Thoracic aorta (tissue), 2 donors: ENCODE measurements at places on chromosomes 11 and 22. TPM values are rescaled to one million over a fixed set of nuclear protein-coding genes. Genes with fewer than 3 reads are reported as not detected.

The SLC22A8 gene
- total RNA-seq, result not detected

The TMEM45B gene
- not detected for total RNA-seq

The LRRC32 gene
- total RNA-seq, result 214 TPM

The TKFC gene
- 22.5 TPM for total RNA-seq

The EMID1 gene
- not detected for total RNA-seq

DNA sequence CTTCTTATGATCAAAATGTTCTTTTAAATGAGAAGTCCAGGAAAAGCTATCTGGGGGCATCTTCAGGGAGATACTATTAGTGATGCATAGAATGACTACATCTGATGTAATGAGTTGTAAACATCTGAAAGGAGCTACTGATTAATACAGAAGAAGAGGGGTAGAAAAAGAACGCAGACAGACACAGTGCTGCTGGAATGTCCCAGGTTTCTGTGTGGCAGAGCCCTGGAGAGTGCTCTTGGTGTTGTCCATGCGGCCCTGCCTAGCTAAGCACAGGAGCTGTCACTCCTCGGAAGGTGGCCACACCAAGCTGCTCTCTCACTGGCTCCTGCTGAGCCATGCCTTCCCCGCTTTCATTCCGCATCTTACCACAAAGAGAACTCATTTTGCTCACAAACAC lies 768.8 kb downstream of the OPCML start:
- DNase-seq, result no peak

DNA sequence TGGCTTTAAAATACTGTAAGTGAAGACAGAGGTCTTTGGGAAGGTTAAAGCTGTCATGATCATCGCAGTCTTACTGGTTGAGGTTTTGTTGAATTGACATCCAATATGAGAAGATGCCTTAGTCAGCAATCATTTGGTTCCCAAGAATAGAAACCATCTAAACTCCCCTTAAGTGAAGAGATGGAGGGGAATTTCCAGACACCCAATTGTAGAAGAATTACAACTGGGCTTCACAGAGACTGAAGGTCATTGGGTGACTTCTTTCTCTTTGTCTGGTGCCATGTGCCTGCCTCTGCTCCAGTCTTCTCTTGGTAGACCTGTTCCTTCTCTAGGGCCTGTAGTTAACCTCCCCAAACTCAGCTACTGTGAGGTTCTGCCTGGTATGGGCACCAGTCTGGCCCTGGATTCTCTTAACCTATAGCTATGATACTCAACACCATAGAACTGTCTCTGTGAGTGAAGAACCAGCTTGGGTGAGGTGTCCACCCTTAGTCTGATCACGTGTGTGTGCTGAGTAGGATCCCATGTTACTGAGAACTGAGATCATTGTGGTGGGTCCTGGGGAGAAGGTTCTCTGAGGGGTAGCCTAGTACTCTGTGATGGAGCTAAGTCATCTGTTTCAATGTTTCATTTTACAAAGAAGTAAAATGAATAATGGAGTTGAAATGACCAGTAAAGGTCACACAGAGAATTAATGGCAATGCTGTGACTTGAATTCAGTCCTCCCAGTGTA lies 182.5 kb downstream of the CSNK2A3 start:
- DNase-seq, result no peak

DNA sequence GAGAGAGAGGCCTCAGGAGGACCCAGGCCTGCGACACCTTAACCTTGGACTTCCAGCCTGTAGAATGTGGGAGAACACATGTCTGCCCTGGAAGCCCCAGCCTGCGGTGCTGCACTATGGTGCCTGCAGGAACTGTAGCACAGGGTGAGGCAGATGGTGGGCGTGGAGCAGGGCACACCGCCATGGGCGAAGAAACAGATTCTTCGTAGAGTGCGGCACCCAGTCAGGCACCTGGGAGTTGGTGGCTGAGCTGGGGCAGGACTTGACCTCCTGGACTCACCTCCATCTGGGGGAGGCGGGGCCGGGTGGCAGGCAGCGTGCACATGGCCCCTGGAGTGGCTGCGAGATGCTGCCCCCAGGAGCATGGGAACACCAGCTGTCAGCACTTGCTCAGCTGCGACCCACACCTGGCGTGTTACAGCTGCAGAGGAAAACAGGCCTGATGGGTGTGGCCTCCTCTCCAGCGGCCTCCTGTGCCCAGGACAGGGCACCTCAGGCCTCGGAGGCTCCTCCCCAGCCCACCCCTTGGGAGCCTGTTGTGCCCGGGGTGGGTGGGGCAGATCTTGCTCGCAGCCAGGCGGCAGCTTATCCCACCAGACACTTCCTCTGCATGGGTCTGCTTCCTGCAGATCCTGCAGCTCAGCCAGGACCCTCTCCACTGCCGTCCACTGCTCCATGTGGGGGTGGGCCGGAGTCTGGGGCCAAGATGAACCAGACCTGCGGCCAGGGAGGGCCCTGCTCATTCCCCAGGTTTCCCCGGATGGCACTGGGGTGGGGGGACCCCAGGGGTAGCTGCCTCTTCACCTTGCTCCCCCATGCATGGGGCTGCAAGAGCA lies 80.4 kb downstream of the MYEOV start:
- DNase-seq, result no peak

DNA sequence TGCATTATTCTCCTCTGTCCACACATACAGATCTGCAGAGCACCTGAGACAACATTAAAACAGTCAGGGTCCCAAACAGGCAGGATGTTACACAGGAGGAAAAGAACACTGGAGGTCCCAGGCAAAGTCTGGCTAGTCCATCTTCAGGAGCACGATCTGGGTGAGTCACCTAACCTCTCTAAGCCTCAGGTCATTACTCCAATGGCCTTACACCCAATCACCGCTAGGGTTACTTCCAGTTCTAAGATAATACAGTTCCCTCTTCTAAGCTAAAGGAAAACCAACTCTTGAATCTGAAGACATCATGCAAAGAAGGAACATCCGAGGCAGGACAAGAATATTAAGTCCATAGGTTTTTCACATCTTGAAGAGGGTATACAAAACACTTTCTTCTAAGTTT lies 24.5 kb downstream of the ASCC2 start:
- no peak for DNase-seq

DNA sequence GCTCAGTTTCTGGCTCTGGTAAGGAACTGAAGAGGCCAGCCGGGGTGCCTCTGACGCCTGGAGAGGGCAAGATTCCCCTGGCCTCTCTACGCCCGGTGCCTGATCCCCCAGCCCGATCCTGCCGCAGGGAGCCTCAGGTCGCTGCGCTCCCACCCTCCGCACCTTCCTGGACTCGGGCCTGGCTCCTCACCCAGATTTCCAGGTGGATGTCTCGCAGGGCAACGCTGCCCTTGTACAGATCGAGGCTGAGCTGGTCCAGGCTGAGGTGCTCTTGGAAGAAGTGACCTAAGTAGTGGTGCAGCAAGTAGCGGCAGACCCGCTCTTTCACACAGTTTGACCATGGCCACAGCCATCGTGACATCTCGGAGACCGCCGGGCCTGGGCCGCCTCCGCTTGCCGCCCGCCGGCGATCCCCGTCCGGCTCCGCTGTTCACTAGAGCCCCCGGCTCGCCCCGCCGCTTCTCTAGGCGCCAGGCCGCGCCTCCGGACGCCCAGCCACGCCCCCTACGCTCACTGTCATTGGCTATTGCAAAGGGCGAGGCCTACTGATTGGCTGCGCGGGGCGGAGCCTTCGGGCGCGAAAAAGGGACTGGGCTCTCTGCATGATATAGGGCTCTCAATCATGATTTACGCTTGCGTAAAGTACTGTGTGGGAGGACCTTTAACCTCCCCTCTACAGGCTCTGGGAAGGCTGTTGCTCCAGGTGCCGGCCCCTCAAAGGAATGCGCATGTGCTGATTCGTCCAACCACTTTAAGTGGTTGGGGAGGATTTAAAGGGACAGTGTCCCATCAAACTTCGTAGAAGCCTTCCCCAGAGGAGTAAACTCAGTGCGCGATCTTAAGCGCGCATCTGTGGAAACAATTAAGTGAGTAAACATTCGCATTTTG lies at the start of gene ATG2A:
Gene ATG2A (minus strand): TSS at position 435 of the 888 bp plus-strand sequence. CDS start 74 bp downstream, at position 361.
- DNase-seq, result peak; percentile 99

GRCh38 chr22:47623066-47623762 lies 860.8 kb downstream of the TBC1D22A start:
- DNase-seq, result no peak

- no peak for DNase-seq
Measured at GRCh38 chr11:65084598-65085375, 765 bp downstream of the ZFPL1 start.

GRCh38 chr11:46369458-46370152 lies 11.9 kb upstream of the MDK start:
- no peak for DNase-seq

DNA sequence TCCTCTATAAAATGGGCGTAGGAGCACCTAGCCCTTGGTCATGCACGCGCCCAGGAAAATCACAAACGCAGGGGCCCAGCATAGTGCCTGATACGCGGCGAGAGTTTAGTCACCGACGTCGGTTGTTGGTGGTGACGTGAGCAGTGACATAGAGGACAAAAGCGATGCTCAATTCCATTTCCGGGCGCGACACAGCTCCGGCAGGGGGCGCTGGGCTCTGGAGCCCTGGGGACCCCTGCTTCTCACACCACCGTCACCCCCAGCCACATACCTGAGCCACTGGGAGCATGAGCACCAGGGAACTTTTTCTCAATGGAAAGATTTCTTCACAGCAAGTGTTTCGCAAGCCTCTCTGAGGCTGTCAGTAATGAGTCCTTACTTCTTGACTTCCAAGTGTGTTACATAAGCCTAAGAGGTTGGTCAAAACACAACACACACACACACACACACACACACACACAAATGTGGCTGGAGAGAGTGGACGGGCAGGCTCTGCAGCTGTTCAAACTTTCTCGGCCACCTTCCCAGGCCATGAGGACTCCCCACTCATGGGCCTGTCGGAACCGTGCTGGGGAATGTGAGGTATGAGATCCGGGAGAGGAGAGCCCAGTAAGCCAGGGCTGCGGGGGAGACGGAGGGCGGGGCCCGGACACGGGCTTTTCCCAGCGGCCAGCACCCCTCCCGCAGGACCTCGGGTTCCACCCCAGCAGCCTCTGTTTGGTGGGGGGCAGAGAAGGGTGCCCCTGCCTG lies 36.9 kb upstream of the LINC01488 start:
- DNase-seq, result peak; percentile 10

- no peak for DNase-seq
Measured at GRCh38 chr11:123839131-123839530, 33.0 kb upstream of the OR6M1 start.

- DNase-seq, result no peak
Measured at GRCh38 chr11:1869427-1870325, 16.8 kb downstream of the LSP1 start.

DNA sequence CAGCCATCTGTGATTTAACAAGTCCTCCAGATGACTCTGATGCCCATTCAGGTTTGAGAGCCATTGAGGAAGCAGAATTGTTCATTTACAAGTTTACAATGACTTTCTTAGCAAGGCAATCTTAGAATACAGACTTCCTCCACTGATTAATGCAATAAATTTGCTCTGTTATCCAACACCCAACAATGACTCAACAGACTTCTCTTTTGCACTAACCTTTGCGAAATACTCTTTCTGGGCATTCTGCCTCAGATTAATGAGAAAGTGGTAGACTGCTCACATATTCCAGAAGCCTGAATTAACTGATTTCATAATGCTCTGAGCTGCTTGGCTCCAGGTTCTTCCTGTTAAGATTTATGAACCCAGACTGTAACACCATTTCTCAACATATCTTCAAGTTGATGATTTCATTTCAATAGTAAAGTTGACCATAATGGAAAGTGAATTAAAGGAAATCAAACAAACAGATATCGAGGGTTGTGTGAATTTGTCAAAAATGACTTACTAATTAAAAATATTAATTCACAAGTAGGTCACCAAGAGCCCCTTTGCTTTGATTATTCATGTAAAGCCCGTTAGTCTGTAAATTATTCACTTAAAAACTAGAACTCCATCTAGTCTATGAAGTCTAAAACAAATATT lies 70.5 kb upstream of the BLID start:
- no peak for DNase-seq

- DNase-seq, result no peak
Measured at GRCh38 chr11:100830978-100831732, 144.1 kb downstream of the ARHGAP42 start.

GRCh38 chr11:2088284-2088683 lies 50.9 kb downstream of the IGF2 start:
- DNase-seq, result no peak

DNA sequence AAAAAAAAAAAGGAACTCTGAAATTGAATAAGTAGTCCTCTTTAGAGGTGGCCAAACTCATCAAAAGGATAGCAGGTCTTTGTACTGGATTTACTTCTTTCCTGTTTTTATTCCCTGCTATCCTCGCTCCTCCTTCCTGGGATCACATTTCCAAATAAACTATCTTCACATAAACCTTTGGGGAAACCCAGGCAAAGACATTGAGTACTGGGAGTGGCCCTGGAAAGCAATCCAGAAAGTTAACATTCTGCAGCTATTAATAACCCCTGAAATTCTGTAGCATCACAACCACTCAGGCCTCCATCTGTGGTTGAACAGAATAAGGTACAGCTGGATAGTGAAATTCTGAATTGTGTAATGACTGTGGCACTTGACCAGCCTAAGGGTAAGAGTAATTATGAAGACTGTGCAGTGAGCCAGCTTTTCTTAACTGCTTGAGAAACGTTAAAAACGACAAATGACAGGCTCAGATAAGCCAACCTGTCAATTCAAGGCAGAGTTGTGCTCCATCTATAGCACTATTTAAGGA lies 58.8 kb downstream of the ISX start:
- DNase-seq, result no peak

GRCh38 chr11:118812485-118812884 lies 21.5 kb upstream of the DDX6 start:
- no peak for DNase-seq
